Adipocyte (in vitro differentiated cells): ENCODE measurements at places on chromosomes 3 and 15.
A peak's percentile ranks its signal among the peaks of the same experiment; 100 is the strongest.

DNA sequence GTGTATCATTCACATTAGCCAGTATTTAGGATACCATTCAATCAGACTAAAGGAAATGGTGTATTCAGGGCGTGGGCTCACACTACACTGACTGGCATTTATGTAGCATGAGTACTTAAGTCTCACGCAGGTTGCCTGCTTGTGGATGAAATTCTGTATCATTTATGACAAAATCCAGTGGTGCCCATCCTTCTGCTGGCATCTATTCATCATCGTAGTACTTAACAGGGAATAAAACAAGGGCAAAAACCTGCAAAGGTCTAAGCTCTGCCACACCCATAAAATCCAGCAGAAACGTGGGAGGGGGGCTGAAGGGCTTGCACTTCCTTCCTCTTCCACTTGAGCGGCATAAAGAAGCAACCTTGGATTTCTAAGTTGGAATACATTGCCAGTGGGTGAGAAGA, 2.7 kb downstream of the GAP43 start:
- no peak for DNase-seq

DNA sequence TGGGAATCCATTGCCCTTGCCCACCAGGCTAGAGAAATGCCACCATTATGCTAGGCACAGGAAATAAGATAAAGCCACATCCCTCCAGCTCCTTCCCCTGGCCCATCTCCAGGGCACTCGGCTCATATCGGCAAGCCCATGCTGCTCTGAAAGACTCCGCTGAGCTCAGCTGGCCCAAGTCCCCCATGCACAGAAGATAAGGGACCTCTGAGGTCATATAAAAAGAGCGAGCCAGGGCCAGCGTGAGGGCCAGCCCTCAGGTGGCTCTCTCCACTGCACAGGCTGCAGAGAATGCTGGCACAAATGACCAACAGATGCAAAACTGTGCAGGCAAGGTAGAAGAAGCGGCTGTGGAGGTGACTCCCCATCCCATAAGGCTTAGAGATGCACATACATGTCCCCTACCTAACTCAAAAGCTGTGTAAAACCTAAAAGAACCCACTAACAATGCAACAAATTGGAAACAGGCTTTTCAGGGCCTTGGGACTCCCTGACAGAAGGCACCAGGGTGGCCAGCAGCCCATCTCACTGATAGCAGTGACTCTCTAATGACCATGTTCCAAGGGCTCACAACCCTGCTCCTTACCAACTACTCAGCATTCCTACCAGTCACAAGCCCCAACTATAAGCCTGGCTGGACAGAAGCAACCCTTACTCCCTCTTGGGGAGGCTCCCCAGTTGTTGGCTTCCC, 3.0 kb downstream of the RAB6B start:
- DNase-seq: no peak

- no peak for DNase-seq
Measured at GRCh38 chr3:184690192-184690883, 21.5 kb downstream of the MAGEF1 start.

GRCh38 chr15:56978898-56979662, 60.6 kb downstream of the TCF12 start:
- DNase-seq: no peak

- DNase-seq: no peak
Measured at GRCh38 chr3:36060950-36061349, 319.4 kb upstream of the STAC start.

DNA sequence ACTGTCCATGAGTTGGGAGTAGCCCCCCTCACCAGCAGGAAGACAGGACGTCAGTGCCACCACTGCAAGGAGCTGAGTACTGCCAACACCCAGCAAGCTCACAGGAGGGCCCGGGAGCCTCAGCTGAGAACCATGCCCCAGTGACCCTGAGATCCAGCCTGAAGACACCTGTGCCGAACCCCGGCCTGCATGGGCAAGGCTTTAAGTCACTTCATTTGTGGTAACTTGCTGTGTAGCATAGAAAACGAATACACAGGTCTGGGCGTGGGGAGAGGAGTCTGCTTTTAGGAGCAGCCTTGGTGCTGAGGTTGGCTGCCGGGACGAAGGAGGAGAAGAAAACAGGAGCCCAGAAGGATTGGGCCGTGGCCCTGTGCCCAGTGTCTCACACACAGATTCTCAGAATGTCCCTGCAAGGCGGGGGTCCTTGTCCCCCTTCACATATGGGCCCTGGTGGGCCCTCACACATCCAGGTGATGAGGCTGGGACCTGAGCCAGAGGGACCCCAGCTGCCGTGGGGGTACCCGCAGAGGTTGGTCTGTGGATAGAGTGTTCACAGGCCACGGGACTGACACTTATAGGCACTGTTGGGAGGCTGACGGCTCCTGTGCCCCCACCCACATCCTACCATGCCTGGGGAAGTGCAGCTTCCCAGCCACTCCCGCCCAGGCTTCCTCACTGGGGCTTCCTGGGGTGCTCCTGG, 85.3 kb downstream of the PLXNA1 start:
- no peak for DNase-seq

GRCh38 chr3:120909602-120909878, 1.5 kb downstream of the STXBP5L start:
- DNase-seq: no peak

DNA sequence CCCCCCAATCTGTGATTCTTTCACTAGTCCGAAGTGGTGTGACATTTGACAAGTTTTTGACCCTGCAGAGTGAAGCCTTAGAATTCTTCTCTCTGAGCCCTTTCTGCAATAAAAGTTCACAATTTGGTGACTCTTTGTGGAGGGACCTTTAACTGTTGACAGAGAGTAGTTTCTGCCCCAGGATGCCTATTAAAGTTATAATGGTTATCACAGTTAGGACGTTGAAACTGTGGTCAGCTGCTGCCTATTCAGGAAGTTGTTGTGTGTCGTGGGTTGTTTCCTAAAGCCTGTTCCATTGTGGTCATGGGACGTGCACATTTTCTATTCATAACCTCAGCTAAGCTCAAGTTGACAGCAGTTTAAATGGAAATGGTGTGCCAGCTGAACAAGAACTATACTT, 274.5 kb downstream of the NEK10 start:
- no peak for DNase-seq

DNA sequence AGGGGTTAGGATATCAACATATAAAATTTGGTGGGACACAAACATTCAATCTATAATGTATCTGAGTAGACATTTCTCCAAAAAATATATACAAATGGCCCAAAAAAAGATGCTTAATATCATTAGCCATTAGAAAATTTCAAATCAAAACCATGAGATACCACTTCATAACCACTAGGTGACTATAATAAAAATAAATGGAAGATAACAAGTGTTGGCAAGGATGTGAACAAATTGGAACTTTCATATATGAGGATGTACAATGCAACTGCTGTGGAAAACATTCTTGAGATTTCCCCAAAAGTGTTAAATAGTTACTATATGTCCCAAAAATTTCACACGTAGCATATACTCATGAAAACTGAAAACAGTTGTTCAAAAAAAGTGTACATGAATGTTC, 36.5 kb upstream of the WNT7A start:
- no peak for DNase-seq

- no peak for DNase-seq
Measured at GRCh38 chr3:55630280-55630920, 143.3 kb upstream of the WNT5A start.

DNA sequence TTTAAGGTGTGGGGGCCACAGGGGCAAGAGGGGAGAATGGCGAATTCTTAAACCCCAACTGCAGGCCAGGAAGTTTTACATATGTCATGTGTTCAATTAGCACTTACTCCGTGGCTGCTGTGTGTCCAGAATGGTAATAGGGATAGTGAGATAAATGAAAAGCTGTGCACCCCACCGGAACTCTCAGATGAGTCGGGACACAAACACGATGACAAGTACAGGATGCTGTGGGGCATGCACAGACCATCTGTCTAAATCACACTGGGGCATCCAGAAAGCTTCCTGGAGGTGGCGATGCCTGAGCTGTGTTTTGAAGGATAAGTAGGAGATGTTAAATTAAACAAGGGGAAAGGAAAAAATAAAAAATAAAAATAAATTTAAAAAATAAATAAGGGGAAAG, 18.3 kb upstream of the TMEM158 start:
- no peak for DNase-seq

DNA sequence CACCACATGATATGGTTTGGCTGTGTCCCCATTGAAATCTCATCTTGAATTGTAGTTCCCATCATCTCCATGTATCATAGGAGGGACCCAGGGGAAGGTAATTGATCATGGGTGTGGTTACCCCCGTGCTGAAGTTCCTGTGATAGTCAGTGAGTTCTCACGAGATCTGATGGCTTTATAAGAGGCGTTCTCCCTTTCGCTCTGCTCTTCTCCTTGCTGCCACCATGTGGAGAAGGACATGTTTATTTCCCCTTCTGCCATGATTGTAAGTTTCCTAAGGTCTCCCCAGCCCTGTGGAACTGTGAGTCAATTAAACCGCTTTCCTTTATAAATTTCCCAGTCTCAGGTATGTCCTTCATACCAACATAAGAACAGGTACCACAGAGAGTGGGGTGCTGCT, 21.9 kb downstream of the OSTN start:
- no peak for DNase-seq

DNA sequence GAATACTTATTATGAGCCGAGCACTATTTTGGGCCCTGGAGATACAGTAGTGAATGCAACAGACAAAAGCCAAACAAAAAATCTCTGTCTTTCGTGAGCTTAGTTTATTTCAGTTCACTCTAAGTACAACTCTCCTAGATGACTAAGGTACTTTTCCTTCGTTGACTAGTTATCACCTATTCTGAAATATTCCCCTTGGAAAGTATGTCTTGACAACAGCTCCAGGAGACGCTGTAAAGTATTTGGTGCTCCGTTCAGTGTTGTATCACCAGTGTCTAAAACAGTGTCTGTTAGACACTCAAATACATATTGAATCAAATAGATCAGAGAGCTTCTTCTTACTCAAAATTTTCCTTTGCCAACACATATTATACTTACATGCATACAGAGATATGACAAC, 119.6 kb downstream of the TFDP2 start:
- DNase-seq: no peak

- DNase-seq: peak; percentile 77
Measured at GRCh38 chr3:48656061-48656840, 6.4 kb downstream of the CELSR3 start.

DNA sequence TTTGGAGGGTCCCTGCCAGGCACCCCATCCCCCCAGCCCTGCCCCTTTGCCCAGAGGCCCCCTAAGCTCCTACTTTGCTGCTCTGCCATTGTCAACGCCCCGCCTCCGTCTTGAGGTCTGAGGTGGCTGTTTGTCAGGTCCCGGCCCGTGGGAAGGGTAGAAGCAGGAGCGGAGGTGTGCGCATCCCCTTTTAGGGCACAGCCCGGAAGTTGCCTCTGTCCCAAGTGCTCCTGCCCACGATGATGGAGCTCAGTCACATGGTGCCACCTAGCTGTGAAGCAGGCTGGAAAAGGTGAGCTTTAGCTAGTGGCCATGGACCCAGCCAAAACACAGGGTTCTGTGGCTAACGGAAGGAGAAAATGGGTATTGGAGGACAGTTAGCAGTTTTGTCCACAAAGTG, 28.5 kb upstream of the LCTL start:
- DNase-seq: no peak

- DNase-seq: no peak
Measured at GRCh38 chr3:25339225-25339624, 88.8 kb upstream of the RARB start.

DNA sequence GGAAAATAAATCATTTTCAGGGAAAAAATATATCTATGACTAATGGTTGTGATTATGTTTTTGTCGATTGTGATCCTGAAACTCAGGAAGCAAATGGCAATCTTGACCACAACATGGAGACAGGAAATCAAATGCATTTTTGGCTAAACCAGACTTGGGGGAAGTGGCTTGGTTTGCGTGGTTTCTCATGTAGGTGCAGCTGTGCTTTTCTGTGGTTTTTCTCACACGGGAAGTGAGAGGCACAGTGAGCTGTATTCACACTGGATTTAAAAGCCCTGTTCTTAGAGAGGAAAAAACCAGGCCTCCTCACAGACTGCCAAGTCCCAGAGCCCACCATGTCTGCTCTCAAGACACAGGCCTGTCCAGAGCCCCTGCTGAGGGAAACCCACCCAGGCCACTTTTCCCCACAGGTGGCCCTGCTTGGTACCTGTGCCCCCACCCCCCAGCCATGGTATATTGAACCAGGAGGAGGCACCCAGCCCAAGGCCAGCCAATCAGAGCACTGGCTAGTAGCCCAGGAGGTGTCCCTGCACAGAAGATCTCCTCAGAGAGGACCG, 46.1 kb downstream of the BTD start:
- DNase-seq: peak; percentile 66
